Stimulated activated CD8-positive, alpha-beta memory T cell treated with anti-CD3 and anti-CD28 coated beads, Interleukin-4, amount 100 ng/mL, for 24 hours (primary cell): ENCODE measurements at places on chromosomes 7 and 10.

DNA sequence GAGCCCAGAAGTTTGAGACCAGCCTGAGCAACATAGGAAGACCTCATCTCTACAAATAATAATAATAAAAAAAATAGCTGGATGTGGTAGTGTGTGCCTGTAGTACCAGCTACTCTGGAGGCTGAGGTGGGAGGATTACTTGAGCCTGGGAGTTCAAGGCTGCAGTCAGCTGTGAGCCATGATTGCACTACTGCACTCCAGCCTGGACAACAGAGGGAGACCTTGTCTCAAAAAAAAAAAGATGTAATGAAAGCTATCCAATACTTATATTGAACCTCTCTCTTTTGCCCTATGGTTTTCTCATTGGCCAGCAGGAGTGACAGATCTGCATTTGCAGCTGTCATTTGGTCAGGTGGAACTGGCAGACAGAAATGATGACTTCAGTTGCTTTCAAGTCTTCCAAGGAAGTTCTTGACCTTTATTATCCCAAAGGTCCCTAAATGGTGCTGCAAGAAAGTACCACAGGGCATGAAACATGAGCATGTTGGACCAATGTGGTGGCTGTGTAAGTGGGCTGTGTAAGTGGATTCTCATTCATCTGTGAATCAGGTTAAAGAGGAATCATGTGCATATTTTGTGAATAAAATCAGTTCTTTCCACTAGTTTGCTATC lies 99.4 kb downstream of the CALD1 start:
- no peak for DNase-seq

DNA sequence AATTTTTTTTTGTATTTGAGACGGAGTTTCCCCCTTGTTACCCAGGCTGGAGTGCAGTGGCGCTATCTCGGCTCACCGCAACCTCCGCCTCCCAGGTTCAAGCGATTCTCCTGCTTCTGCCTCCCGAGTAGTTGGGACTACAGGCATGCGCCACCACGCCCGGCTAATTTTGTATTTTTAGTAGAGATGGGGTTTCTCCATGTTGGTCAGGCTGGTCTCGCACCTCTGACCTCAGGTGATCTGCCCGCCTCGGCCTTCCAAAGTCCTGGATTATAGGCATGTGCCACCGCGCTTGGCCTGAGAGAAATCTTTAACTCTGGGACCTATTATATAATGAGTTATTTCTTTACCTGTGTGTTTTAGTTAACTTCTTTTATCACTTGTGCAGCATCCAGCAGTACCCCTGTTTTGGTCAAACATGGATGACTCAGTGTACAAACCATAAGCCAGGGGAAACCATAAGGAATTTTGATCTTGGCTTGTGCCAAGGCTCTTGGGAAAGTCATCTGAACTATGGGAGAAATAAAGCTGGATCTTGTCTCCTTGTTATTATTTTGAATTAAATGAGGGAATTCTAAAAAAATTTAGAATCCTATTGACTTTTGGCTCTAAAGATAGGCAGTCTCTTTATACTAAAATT lies 23.6 kb upstream of the ZRANB1 start:
- DNase-seq, result no peak

DNA sequence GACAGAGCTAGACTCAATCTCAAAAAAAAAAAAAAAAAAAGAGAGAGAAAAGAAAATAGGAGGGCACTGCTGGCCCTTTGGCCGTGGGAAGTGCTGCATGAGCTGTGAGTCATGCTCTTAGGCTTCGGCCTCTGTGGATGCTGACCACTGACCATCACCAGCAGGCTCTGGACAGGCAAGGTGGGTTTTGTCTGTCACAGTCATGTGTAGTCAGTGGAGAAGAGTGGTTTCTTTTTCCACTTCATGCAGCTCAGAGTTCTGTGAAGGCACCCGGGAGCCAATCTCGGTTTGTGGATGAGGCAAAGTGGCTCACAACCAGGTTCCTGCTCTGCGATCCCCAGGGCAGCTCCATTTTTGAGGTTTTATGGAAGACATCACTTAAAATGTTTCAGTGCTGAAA lies 58.1 kb downstream of the PRTFDC1 start:
- no peak for DNase-seq

GRCh38 chr10:76067447-76067846 lies 636.0 kb downstream of the LRMDA start:
- no peak for DNase-seq

DNA sequence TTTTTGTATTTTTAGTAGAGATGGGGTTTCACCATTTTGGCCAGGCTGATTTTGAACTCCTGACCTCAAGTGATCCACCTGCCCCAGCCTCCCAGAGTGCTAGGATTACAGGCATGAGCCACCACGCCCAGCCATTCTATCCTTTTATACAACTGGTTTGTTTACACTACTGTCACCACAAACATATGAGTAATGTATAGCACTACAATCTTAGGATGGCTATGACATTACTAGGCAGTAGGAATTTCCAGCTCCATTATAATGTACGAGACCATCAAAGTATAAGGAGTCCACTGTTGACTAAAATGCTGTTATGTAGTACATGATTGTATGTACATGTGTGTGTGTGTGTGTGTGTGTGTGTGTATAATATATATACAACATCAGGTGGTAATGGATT lies 1126.1 kb upstream of the LRRN3 start:
- DNase-seq, result no peak

GRCh38 chr10:1180836-1181235 lies 124.7 kb downstream of the WDR37 start:
- no peak for DNase-seq

GRCh38 chr7:29102558-29103151 lies 43.7 kb downstream of the CPVL start:
- peak; percentile 27 for DNase-seq

- DNase-seq, result no peak
Measured at GRCh38 chr7:99618726-99619125, 2.0 kb downstream of the ZSCAN25 start.

DNA sequence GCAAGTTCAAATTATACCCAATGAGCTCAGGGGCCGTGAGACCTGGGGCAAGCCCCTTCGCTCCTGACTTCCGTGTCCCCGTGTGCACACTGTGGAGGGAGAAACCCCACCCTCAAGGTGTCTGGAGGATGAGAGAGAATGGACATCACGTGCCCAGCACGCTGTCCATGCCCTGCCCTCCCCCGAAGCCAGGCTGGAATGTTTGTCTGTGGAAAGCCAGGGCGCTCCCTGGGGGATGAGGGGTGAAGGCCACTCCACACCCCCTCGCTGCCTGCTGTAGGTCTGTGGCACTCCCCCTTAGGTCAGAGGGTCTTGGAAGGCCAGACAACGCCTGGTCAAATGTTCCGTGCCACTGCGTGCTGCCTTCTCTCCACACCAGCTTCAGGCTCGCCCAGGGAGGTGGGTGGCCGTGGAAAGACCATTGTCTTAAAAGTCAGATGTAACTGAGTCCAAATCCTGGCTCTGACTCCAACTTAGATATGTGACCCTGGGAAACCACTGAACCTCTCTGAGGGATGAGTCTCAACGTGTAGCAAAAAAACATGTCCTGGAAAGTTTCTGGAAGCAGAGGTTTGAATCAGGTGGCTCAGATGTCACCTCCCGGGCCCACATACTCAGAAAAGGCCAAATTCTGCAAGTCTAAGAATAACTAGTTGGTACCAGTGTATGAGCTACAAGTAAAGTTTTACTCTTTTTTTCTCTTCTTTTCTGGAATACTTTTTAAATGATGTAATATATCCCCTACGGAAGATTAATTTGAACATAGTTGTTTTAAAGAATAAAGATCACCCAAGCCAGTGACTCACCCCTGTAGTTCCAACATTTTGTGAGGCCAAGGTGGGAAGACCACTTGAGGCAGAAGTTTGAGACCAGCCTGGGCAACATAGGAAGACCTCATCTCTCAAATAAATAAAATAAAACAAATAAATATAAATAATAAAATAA lies 24.9 kb downstream of the RCC1L start:
- DNase-seq, result no peak

GRCh38 chr10:117470733-117471132 lies 71.8 kb upstream of the EMX2 start:
- no peak for DNase-seq

- DNase-seq, result no peak
Measured at GRCh38 chr10:43264965-43265798, 1.7 kb downstream of the RASGEF1A start.

GRCh38 chr10:33899578-33900531 lies 565.4 kb upstream of the NRP1 start:
- no peak for DNase-seq
